ENCODE measurements at places on chromosomes 6 and 20.

GRCh38 chr6:25659633-25660368, 7.8 kb downstream of the SCGN start:
- no peak for DNase-seq

DNA sequence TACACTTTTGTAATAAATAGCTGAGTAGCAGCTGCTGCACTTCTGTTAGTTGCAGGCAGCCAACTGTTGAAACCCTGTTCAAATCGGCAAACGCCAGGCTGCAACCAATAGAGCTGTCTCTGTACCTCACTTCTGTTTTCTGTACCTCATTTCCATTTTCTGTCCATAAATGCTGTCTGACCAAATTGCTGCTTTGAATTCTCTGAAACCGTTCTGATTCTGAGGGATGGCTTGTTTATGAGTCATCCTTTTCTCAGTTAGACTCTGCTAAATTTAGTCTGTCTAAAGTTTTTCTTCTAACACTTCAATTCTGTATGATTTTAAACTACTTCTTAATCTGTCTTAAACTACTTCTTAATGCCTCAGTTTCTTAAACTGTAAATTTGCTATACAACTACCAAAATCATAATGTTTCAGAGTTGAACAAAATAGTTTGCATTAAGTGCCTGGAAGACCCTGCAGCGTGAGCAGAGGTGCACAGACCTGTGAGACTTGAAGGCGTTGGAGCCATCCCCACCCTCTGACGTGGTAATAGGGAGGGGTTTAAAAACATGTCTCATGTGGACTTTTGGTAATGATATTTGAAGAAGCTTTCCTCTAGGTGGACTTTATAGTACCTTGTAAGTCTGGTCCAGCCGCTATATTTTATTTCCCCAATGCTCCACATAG, 9.6 kb downstream of the BTNL2 start:
- no peak for DNase-seq

DNA sequence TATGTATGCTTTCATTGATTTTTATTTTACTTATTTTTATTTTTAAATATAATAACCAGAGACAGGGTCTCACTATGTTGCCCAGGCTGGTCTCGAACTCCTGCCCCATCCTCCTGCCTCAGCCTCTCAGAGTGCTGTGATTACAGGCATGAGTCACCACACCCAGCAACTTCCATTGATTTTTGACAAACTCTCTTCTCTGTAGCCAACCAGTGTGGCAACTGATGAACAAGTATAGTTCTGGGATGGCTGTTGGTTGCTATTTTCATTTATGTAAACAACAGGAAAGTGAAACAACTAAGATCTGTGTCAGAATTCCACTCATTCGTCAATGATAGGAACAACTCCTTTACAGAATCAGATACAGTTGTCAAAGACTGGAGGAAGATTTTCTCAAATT, 356.7 kb upstream of the JARID2 start:
- DNase-seq, result no peak

- no peak for DNase-seq
These were observed 615.3 kb upstream of the BTBD3 start for GRCh38 chr20:11302436-11302835.

GRCh38 chr6:144194293-144194810, 44.0 kb downstream of the STX11 start:
- DNase-seq, result no peak

DNA sequence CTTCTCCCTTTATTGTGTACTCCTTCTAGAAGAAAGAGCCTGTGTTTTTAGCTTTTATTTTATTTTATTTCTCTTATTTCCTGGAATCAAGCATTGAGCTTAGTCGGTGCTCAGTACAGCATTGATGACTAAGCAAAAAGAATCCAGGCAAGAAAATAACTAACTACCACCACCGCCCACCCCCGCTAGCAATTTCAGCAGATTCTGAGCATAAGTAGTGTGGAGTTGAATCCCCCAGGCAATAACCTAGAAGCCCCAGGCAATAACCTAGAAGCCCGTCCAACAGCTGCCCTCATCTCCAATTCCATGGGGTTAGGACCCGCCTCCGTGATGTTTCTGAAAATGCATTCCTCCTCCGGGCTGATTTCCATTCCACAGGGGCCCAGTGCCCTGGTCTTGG, 258.0 kb upstream of the TAB2 start:
- DNase-seq, result no peak

DNA sequence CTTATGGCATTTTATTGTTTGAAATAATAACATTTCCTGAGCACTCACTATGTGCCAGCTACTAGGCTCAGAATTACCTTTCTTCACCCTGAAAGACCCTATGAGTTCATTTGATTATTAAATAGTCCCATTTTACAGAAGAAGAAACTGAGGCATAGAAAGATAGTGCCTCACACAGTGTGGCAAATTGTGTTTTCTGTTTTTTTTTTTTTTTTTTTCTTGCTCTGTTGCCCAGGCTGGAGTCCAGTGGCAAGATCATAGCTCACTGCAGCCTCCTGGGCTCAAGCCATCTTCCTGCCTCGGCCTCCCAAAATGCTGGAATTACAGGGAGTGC, 59.7 kb upstream of the PTPN1 start:
- DNase-seq, result no peak

DNA sequence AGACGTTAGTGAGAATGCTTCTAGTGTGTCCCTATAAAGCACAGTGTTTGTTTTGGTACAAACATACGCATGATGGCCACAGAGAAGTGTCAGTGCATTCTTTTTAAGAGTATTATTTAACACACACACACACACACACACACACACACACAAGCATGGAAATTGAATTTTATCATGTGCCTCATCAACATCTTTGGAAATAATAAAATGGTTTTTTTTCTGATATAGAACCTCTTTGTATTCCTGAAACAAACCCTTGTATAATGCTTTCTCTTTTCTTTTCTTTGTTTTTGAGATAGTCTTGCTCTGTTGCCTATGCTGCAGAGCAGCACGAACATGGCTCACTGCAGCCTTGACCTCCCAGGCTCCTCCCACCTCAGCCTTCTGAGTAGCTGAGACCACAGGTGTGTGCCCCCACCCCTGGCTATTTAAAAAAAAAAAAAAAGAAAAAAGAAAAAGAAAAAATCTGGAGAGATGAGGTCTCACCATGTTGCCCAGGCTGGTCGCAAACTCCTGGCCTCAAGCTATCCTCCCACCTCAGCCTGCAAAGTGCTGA, 116.2 kb upstream of the SYNDIG1 start:
- DNase-seq, result no peak

DNA sequence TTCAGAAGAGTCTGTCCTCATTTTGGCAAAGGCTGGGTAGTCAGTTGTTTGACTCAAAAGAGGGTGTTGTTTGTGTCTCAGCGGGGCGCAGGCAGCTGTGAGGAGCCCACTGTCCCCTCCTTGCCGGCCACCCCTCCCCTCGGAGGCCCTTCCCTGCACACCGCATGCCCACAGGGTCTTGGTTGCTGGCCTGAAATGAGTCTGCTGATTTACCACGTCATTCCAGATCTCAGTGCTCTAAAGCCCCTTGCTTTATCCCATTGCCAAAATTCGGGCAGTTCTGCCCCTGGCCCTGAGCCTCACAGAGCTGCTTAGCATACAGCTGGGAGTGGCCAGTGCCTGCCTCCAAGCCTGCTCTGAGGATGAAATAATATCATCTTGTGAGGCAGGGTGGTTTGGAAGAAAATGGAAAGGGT, 220.7 kb downstream of the UST start:
- no peak for DNase-seq

DNA sequence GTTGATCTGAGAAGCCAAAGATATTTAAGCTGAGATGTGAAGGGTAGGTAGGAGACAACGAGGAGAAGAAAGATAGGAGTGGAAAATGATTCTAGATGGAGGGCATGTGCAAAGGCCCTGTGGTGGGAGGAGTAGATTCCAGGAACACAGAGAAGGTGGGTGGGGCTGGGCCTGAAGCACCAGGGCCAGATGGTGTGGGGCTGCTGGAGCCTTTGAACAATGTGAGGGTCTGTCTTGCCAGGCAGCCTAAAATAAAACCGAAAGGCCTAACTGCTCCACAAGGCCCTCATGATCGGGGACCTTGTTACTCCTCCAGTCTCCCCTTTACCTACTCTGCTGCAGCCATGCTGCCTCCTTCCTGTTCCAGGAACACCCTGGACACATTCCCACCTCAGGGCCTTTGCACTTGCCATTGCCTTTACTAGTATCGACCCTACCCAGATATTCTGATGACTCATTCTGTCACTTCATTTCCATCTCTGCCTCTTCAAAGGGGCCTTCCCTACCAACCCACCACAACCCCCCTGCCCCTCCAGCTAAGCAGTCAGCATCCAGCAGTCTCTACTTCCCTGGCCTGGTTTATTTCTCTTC, 20.0 kb downstream of the FAM110A start:
- no peak for DNase-seq

GRCh38 chr6:76876922-76877553, 586.3 kb downstream of the HTR1B start:
- no peak for DNase-seq

DNA sequence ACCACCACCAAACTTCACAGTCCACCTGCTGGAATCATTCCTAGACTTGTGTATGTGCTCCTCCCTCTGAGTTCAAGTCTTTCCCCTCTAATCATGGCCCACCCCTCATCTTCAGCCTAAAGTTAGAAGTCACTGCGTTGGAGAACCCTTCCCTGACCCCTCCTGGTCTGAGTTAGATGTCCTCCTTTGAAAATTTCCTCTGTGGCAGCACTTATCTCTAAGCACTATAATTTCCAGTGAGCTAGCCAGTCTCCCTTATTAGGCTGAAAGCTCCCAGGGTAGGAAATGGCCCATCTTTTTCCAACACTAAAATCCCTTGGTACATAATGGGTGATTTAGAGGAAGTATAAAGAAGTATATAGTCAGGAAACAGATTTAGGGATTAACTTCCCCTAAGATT, 63.2 kb downstream of the SESN1 start:
- DNase-seq, result no peak

GRCh38 chr6:169533301-169534038, 168.4 kb downstream of the WDR27 start:
- no peak for DNase-seq

GRCh38 chr6:103105686-103106085, 1712.2 kb downstream of the GRIK2 start:
- DNase-seq, result no peak

DNA sequence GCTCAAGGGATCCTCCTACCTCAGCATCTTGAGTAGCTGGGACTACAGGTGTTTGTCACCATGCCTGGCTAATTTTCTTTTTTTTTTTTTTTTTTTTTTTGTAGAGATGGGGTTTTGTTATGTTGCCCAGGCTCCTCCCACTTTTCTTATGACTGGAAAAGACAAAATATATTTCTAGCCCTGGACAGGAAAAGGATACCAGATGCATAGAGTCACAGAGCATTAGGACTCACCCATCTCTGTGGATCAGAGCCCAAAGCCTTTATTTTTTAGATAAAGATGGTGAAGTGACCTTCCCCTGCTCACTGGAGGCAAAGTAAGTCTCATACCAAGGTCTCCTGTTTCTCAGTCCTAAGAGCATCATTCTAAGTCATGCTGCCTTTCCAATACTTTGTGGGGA, 3.4 kb downstream of the TRIM10 start:
- no peak for DNase-seq

- no peak for DNase-seq
These were observed 149.7 kb downstream of the LRRC1 start for GRCh38 chr6:53944543-53944942.

DNA sequence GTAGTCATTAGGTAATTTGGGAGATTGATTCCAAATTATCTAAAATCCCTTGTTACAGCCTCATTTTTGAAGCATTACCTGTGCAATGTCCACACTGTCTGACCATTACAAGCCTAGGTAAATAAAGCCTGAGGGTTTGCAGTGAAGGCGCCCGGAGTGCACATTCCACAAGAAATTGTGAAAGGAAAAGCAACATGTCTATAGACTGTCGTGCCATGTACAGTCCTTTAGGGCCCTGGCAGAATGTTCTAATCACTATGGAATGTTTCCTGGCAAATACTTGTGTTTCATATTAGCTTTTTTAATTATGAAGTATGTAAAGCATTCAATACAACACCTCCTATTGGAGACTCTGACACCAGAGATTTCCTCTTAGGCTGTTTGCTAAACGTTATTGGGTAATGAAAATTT, 28.9 kb downstream of the PREP start:
- DNase-seq, result no peak

DNA sequence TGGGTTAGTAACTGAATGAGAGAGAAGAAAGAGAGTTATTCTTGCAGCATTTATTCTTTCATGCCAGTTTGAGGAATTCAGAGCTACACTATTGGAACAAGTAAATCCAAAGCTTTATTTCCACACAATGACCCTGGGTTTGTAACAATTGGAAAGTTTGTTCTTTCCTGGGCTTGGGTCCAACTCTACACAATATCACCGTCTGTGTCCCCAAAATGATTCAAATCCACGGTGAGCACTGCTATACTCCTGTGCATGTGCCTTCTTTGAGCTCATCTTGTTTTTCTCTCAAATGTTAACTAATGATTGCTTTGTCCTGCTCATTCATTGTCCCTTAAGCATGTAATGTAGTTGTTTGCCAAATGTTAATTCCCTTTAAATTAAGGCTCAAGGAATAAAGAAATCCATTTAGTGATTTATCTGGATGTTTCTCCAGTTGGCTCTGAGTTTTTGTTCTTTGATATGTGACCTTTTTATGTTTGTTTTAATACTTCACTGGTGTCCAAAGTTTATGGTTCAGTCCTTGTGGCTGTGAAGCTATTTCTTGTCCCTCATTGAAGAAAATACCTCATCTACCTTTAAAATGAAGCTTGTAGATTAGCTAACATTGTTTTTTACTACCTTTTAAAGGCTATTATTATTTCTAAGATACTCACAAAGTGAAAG, 20.5 kb upstream of the CRISP3 start:
- no peak for DNase-seq

GRCh38 chr20:10842116-10842515, 168.3 kb upstream of the JAG1 start:
- DNase-seq, result no peak

GRCh38 chr6:37537548-37537947, 37.9 kb upstream of the CCDC167 start:
- DNase-seq, result no peak

DNA sequence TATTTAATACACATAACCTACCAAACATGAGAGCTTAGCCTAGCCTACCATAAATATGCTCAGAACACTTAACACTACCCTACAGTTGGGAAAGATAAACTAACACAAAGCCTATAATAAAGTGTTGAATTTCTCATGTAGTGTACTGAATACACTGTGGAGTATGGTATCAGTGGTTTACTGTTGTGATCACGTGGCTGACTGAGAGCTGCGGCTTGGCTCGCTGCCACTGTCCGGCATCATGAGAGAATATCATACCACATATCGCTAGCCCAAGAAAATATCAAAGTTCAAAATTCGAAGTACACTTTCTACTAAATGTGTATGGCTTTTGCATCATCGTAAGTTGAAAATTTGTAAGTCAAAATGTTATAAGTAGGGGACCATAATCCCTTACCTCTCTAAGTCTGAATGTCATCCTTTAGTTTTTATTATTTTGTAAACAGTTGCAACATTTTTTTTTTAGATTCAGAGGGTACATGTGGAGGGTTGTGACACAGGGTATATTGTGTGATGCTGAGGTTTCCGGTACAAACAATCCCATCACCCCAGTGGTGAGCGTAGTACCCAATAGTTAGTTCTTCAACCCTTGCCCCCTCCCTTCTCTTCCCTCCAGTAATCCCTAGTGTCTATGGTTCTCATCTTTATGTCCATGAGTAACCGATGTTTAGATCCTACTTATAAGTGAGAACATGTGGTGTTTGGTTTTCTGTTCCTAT, 14.6 kb upstream of the TAAR1 start:
- no peak for DNase-seq

Measured in activated naive CD4-positive, alpha-beta T cell (primary cell).